ENCODE measurements at places on chromosomes 5 and 9.
A peak's percentile ranks its signal among the peaks of the same experiment; 100 is the strongest.

- DNase-seq, result no peak
Measured at GRCh38 chr9:134775081-134775951, 105.3 kb upstream of the FCN2 start.

DNA sequence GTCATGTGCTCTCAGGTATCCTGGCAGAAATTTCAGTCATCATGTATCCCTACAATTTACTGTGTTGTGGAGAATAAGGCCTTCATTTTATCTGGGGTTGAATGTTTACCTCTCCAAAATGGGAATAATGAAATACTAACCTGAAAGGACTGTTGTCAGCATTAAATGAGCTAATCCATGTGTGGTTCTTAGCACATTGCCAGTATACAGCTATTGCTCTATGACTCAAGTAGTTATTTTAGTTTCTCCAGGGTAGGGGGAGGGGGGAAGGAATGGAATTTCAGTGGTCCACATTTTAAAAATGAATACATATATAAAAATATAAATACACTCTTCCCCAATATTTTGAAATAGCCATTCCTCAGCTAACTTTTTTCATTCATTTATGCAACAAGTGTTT lies 3.5 kb downstream of the PAM start:
- DNase-seq, result no peak

DNA sequence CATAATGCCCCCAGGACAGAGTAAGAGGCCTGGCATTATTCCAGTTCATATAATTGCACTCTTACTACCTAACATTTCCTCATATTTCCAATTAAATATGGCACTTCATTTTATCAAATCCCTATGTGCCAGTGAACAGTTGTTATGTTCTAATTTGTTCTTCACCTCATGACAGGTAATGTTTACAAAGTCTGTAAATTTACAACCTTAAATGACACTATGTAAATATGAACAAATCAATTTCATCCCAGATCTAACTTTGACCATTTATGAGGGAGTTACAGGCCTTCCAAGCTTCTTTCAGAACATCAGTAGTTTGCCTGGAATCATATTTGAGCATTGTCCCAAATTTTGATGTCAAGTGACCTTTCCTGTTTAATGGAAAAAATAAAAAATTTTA lies 592.6 kb upstream of the CDH6 start:
- no peak for DNase-seq

GRCh38 chr9:77916820-77917219 lies 114.8 kb downstream of the GNAQ start:
- no peak for DNase-seq

- no peak for DNase-seq
Measured at GRCh38 chr5:109678447-109678846, 11.3 kb upstream of the MAN2A1 start.

DNA sequence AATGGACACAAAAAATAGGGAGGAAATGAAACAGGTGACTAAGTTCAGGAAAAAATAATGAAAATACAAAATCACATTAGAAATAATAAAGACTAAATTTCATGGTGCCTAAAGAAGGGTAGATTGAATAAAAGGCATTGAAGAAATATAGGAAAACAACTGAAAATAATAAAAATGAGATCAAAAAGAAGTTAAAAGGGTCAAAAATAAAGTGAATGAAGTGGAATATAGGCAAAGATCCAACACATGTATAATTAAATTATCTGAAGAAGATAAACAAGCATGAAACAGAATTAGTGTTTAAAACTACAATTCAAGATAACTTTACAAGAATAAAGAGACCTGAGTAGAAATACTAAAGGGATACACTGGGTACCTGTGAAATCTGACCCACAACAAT lies 87.6 kb downstream of the SUSD1 start:
- DNase-seq, result no peak

GRCh38 chr5:122172207-122172606 lies 42.9 kb downstream of the ZNF474 start:
- no peak for DNase-seq

DNA sequence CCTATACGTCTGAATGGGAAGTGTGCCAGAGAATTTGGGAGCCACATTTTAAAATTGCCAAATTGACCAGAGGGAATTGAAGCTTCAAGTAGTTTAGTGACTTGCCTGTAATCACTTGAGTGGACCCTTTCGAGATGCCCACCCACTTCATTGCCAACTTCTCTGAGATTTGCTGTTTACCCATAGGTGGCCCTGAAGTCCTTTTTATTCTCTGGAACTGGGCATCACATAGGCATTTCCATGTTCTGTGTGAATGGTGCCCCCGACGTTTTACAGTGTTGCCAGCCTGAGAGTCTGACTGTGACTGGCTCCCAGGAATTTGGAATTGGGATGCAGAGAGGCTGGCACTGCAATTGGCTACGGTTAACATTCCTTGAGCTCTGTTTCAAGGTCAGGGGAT lies 158.6 kb downstream of the SEMA6A start:
- DNase-seq, result no peak

- DNase-seq, result peak; percentile 54
Measured at GRCh38 chr9:36008774-36009300, 27.9 kb upstream of the RECK start.

DNA sequence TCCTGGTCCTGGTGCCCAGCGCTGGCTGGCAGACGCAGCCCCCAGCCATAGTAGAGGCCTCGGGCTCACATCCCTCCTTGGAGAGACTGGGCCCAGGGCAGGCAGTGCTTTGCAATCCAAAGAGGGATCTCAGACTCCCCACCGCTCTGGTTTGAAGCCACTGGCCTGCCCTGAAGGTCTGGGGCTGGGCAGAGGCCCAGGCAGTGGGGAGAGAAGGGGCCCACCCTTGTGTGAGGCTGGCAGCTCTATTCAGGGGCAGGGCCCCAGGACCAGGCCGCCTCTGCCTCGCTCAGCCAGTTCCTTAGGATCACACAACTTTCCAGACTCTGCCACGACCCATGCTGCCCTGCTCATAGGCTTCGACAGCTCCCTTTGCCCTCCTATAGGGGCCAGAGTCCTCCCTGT lies 10.7 kb upstream of the SEC16A start:
- DNase-seq, result no peak

GRCh38 chr5:97968346-97968745 lies 785.3 kb upstream of the RIOK2 start:
- DNase-seq, result no peak

- no peak for DNase-seq
Measured at GRCh38 chr5:20554001-20554400, 566.0 kb upstream of the CDH18 start.

DNA sequence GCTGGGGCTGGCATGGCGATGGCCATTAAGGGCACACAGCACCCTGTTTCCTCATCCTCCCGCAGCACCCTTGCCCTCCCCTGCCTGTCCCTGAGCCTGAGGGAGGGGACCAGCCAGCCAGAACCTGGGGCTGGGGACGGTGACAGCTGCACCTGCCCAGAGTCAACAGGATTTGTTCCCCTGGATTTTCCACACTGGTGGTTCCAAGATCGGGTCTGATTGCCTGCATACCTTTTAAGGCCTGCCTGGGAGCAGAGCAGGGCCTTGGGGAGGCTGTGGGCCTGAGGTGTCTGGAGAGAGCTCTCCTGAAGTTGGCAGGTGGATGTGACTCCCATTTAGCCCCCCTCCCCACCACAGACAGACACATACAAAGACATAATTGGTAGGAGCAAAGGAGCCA lies 61.0 kb upstream of the C5orf58 start:
- no peak for DNase-seq

DNA sequence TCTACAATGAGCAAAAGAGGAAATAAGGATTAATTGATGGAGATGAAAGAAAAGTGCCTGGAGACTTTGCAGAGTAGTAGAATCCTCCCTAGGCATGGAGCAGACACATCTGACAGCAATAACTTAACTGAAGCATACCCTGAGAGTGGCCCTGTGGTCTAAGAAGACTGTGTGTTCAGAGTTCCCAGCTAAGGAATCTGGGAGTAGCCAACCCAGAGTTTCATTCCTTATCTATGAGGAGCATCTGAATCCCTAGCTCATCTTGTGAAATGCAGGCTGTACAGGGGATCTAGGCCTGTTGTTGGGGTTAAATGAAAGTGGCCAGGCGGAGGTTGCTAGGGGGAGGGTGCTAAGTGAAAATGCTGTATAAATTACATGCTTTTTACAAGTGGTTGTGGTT lies 233.1 kb upstream of the FBXL7 start:
- DNase-seq, result no peak

Measured in activated T-cell treated with anti-CD3 and anti-CD28 coated beads, Interleukin-2, amount 50 U/mL, for 1 hour (primary cell).